Hepatocyte (in vitro differentiated cells): ENCODE measurements at places on chromosomes 13 and 19. TPM values are rescaled to one million over a fixed set of nuclear protein-coding genes. Genes with fewer than 3 reads are reported as not detected.
A peak's percentile ranks its signal among the peaks of the same experiment; 100 is the strongest.

- no peaks in the 10 kb centered on the region for H3K27me3 ChIP-seq
- no peak overlapping the region for H3K4me3 ChIP-seq
- peak overlapping the region; percentile 65 for H3K27ac ChIP-seq
- no peaks in the 10 kb centered on the region for H3K36me3 ChIP-seq
These were observed 12.7 kb downstream of the DOT1L start for GRCh38 chr19:2176337-2176994.

DNA sequence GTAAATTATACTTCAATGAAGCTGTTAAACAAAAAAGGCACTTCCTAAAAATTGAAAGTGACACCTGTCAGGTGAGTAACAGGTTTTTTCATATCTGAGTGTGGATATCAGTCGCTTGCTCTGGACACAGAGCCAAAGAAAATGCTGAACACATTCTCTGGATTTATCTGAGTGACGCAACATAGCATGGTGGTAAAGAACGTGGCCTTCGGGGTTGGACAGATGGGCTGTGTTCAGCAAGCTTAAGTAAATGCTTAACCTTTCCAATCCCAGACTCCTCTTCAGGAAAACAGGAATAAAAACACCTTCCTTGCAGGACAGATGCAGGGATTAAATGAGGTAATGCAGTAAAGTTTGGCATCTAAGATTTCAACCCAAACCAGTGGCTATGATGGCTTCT is 132.0 kb downstream of the FOXO1 start:
- no peak overlapping the region for H3K4me3 ChIP-seq
- peak; percentile 49 for DNase-seq
- peaks cover 18% of the 10 kb centered on the region for H3K4me1 ChIP-seq
- H3K27ac ChIP-seq, result no peak overlapping the region

DNA sequence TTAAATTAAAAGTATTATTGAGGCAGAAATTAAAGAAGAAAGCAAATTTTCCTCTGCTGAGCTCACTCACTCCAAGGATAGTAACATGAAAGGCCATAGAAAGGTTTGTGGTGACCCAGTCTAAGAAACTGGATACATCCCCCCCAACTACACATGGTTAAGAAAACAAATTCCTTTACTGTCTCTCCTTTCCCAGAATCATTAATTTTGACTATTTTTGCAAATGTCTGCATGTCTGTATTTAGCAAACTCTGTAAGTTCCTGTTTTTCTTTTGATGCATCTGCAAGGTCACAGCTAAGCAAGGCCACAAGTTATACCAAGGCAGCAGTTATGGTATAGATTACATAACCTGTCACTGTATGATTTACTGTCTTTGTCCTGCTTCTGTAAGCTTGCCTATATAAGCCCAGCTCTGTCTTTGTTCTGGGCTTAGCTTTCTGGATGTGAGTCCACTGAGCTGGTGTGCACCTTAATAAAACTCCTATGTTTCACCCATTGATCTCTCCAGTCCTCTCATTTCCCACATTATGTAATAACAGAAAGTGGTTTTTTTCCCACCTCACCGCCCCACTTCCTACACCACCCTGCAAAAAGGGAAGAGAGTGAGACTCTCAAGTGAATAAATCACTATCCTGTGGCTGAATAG is 8.5 kb upstream of the ZNF83 start:
- H3K4me3 ChIP-seq, result no peak overlapping the region
- no peaks in the 10 kb centered on the region for H3K36me3 ChIP-seq
- no peak overlapping the region for H3K27ac ChIP-seq
- no peaks in the 10 kb centered on the region for H3K27me3 ChIP-seq
- no peak for DNase-seq

TSHZ3 gene
- polyA plus RNA-seq, result 5.3 and 5.7 TPM in 2 replicates

KLHL1 gene
- polyA plus RNA-seq, result 0.57 and 1.2 TPM in 2 replicates
